Activated CD4-positive, alpha-beta T cell treated with anti-CD3 and anti-CD28 coated beads for 36 hours (primary cell): ENCODE measurements at places on chromosomes 5 and 9. TPM values are rescaled to one million over a fixed set of nuclear protein-coding genes. Genes with fewer than 3 reads are reported as not detected.
A peak's percentile ranks its signal among the peaks of the same experiment; 100 is the strongest.

The SPATA31A3 gene
- total RNA-seq = not detected

The EPB41L4B gene
- 0.33 TPM for total RNA-seq

The BARHL1 gene
- not detected for total RNA-seq

- no peak overlapping the region for H3K4me3 ChIP-seq
- peak; percentile 51 for DNase-seq
- no peak overlapping the region for H3K27ac ChIP-seq
- peaks cover 9% of the 10 kb centered on the region for H3K27me3 ChIP-seq
- H3K4me1 ChIP-seq = peaks cover 21% of the 10 kb centered on the region
These were observed 116.4 kb downstream of the RXRA start for GRCh38 chr9:134442486-134443173.

- H3K27me3 ChIP-seq = no peaks in the 10 kb centered on the region
- no peak overlapping the region for H3K4me3 ChIP-seq
- H3K27ac ChIP-seq = no peak overlapping the region
- no peaks in the 10 kb centered on the region for H3K4me1 ChIP-seq
These were observed 153.5 kb upstream of the TRPC7 start for GRCh38 chr5:136518814-136519213.

DNA sequence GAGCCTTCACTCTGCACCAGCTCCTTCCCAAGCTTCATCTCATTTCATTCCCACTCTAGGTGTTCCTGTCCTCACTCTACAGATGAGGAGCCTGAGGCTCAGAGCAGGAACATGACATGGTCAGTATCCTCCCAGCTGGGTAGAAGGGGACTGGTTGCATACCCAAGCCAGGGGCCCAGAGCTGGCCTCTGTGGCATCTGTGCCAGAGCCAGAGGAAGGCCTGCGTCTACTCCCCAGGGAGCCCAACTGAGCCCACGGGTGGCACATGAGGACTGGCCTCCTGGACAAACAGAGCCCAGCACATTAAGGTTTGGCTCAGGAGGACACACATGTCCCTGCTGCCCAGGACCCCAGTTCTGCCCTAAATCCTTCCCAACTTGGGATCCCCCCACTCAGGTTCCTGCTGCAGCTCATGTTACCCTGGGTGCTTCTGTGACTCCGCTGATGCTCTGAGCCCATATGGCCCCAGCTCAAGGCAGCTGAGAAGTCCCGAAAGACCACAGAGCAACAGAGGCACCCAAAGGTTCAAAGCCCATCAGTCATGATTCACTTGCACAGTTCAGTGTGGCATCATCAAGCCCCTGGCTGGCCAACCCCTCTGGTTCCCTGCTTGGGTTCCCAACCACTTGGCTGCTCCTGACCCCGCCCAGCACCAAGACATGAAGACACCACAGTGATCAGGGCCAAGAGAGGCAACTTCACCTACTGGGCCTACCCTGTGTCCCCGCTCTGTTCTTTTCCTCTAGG lies 8.5 kb upstream of the NEURL1B start:
- no peaks in the 10 kb centered on the region for H3K4me1 ChIP-seq
- H3K27me3 ChIP-seq = peaks cover 1% of the 10 kb centered on the region
- no peak overlapping the region for H3K4me3 ChIP-seq
- H3K36me3 ChIP-seq = no peaks in the 10 kb centered on the region

GRCh38 chr9:133786907-133787753 lies 49.0 kb upstream of the SARDH start:
- DNase-seq = no peak
- H3K36me3 ChIP-seq = peaks cover 1% of the 10 kb centered on the region
- no peak overlapping the region for H3K4me3 ChIP-seq
- peaks cover 1% of the 10 kb centered on the region for H3K27me3 ChIP-seq
- no peaks in the 10 kb centered on the region for H3K4me1 ChIP-seq
- H3K27ac ChIP-seq = no peak overlapping the region

GRCh38 chr5:142313682-142314081 lies 11.1 kb downstream of the SPRY4 start:
- no peak overlapping the region for H3K4me3 ChIP-seq
- no peak overlapping the region for H3K27ac ChIP-seq
- no peaks in the 10 kb centered on the region for H3K36me3 ChIP-seq
- DNase-seq = no peak
- H3K27me3 ChIP-seq = no peaks in the 10 kb centered on the region

GRCh38 chr5:1706021-1706420 lies 93.6 kb downstream of the MRPL36 start:
- no peak overlapping the region for H3K27ac ChIP-seq
- no peak overlapping the region for H3K4me3 ChIP-seq
- peaks cover 10% of the 10 kb centered on the region for H3K4me1 ChIP-seq
- no peak for DNase-seq
- H3K27me3 ChIP-seq = peaks cover 38% of the 10 kb centered on the region
- no peaks in the 10 kb centered on the region for H3K36me3 ChIP-seq

- peaks cover 59% of the 10 kb centered on the region for H3K36me3 ChIP-seq
- peaks cover 31% of the 10 kb centered on the region for H3K4me1 ChIP-seq
- no peaks in the 10 kb centered on the region for H3K27me3 ChIP-seq
- H3K27ac ChIP-seq = no peak overlapping the region
- no peak overlapping the region for H3K4me3 ChIP-seq
These were observed 53.2 kb upstream of the FBXW11 start for GRCh38 chr5:172059661-172060100.

- H3K36me3 ChIP-seq = no peaks in the 10 kb centered on the region
- peak; percentile 30 for DNase-seq
- no peaks in the 10 kb centered on the region for H3K4me1 ChIP-seq
- H3K4me3 ChIP-seq = no peak overlapping the region
- H3K27ac ChIP-seq = no peak overlapping the region
These were observed 305.1 kb downstream of the PSAT1 start for GRCh38 chr9:78601957-78602565.
